ENCODE measurements at places on chromosomes 6 and 20.

GRCh38 chr20:3820901-3821727, 767 bp downstream of the AP5S1 start:
- no peak for DNase-seq

- DNase-seq: no peak
Measured at GRCh38 chr20:46261456-46262253, 46.6 kb downstream of the CDH22 start.

DNA sequence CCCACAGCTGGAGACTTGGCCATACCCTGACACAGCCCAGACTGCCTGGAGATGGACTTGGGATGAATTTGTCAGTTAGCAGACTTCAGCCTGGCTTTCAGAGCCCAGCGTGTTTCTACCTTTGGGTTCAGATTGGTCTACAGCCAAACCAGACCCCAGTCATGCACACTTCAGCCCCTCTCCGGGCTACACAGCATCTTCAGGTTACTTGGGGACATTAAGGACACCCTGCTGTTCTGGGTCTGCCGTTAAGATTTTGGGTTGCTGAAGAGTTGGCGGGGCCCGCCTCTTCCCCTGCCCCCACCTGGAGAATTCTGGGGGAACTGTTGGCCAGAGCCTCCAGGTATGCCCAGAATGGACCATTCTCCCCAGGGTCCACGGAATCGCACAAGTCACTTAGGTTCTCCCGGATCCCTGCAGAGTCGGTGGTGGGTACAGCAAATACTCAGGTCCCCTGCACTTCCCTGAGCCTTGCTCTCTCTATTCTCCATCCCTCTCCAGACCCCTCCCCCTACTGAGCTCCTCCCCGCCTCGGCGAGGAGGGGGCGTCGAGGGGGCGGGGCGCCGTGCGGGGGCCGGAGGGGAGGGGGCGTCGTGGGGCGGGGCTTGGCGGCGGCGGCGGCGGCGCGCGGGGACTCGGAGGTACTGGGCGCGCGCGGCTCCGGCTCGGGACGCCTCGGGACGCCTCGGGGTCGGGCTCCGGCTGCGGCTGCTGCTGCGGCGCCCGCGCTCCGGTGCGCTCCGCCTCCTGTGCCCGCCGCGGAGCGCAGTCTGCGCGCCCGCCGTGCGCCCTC, at the start of gene PTK7:
TSS of gene PTK7 (plus strand) at position 645 of the 794 bp plus-strand sequence. CDS start 175 bp downstream, outside the sequence.
- peak; percentile 28 for DNase-seq

GRCh38 chr6:14743474-14744211, 502.2 kb upstream of the JARID2 start:
- DNase-seq: peak; percentile 56

Data from stimulated activated CD4-positive, alpha-beta T cell treated with anti-CD3 and anti-CD28 coated beads, Interleukin-15, amount 100 ng/mL, for 1 hour (primary cell).